NCI-H82 (cell line): ENCODE measurements at places on chromosomes 5 and 9.

DNA sequence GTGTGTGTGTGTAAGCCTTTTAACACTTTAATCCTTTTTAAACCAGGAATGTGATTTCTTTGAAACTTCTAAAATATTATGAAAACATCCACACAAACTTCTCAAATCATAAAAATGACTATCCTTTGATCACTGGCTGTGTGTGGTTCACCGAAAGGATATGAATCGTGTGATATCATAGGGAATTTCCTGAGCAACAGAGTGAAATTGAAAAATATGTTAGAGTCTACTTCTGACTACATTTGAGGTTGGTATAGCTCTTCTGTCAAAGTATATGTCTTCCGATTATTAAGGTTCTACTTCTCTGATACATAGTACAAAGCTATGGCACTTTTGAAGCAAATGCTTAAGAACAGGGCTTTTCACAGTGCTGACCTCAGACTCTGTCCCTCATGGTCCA is 40.3 kb downstream of the RGMB start:
- DNase-seq, result no peak

GRCh38 chr5:97085459-97086181 is 56.8 kb downstream of the LIX1 start:
- DNase-seq, result no peak

DNA sequence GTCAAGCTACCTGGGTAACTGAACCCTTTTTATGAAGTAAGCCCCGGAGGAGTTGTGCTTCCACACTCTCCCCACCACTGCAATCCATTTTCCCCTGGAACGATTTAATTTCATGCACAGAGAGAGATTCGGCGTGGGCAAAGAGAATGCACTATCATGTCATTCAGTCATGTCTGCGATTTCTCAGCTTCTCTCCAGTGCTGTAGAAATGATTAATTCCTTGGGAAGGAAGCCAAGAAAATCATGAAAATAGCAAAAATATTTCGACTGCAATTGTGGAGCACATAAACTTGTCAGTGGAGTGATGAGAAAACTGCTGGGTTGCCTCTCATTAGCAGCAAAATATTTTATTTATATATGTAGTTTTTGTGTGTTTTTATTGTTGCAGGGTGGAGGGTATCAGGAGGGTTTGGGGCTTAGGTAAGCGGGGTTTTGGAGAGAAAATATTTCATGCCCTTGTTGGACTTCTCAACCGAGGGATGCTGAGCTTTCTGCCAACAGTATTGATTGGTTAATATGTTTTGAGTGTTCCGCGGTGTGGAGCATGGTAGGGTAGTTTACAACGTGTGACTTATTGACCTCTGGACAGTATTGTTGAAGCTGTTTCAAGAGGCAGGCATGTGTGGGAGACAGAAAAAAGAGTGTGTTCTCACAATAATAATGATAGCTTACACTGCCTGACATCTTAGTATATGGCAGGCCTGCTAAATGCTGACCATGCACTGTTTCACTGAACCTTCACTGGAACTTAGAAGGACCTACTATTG is 69.3 kb downstream of the SGCD start:
- DNase-seq, result no peak

GRCh38 chr5:168370831-168371230 is 79.4 kb downstream of the WWC1 start:
- peak; percentile 31 for DNase-seq

GRCh38 chr5:43221502-43221901 is 29.5 kb downstream of the NIM1K start:
- no peak for DNase-seq

- DNase-seq, result no peak
Measured at GRCh38 chr5:87109746-87110145, 157.9 kb upstream of the RASA1 start.

GRCh38 chr5:138594305-138595058 is 19.3 kb upstream of the HSPA9 start:
- DNase-seq, result no peak

DNA sequence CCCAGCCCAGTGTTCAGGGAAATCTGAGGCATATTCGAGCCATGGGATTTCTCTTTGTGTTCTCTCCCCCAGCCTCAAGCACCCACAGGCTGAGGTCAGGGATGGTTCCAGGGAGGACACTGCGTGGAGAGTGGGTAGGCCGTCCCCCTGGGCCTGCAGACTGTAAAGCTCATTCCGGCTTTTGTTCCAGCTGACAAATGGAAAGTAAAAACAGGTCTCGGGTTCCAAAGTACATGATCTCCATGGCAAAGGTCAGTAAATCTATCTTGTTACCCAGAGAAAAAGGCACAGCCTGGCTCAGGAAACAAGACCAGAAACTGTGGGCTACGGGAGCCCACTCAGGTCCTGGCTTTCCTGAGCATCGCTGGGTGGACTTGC is 116.2 kb downstream of the ROR2 start:
- no peak for DNase-seq

- no peak for DNase-seq
Measured at GRCh38 chr5:174798551-174798951, 74.2 kb downstream of the MSX2 start.

DNA sequence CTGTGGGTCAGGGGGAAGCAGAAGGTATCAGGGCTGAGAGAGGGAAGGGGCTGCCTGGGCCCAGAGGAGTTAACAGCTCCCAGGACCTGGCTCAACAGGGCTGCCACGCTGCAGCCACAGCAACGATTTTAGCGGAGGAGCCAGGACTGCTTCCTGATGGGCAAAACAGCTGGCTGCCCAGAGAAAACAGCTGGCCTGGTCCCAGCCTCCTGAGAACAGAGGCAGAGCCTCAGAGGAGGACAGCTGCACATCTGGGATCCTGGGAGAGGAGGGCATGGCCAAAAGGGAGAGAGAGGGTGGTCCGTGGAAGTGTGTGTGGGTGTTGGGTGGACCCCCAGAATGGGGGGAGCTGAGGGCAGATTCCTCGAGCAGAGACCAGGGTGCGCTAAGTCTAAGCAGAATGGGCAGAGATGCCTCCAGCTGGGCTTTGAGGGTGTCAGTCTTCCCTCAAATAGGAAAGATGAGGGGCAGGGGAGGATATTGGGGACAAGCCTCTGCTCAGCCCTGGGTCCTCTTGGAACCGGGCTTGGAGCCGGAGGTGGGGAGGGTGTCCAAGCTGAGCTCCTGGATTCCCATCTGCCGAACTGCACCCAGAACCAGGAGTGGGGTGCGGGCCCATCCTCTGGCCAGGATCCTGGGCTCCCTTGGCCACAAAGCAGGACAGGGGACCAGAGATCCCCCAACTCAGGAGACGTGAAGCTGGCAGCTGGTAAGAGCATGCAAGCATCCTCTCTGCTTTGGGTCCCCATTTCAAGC is 9.1 kb upstream of the CERCAM start:
- DNase-seq, result peak; percentile 21

- DNase-seq, result no peak
Measured at GRCh38 chr5:35857606-35858205, 1.0 kb downstream of the IL7R start.

DNA sequence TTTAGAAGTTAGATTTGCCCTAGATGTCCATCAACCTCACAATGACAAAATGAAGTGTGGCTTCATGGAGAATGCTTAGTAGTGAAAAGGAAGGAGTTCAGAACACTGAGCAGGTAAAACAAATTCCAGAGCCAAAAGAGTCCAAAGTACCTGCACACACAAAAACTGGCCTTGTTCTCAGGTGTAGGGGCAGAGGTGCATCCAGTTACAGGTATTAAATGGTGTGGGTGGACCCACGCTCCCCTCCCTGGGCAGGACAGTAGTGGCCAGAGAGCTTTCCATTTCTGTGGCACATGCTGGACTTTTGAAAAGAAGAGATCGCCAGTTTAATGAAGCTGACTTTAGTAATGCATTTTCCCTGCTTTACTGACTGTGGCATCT is 47.2 kb downstream of the SECISBP2 start:
- no peak for DNase-seq

GRCh38 chr5:142674531-142675469 is 11.1 kb downstream of the FGF1 start:
- no peak for DNase-seq

GRCh38 chr9:21686738-21687137 is 115.7 kb upstream of the MTAP start:
- DNase-seq, result no peak

GRCh38 chr5:138898742-138899141 is 23.6 kb upstream of the LRRTM2 start:
- DNase-seq, result no peak
